ENCODE measurements at places on chromosomes 7 and 10.

DNA sequence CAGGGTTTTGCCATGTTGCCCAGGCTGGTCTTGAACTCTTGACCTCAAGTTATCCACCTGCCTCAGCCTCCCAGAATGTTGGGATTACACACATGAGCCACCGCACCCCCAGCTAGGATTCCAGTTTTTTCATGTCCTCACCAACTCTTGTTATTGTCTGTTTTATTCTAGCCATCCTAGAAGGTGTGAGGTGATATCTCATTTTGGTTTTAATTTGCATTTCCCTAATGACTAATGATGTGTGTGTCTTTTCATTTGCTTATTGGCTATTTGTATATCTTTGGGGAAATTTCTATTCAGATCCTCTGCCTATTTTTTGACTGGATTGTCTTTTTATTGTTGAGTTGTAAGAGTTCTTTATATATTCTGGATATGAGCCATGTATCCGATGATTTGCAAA lies 59.2 kb upstream of the ZMIZ2 start:
- DNase-seq: no peak

GRCh38 chr10:62264702-62265436 lies 3.8 kb downstream of the RTKN2 start:
- DNase-seq: peak; percentile 83

DNA sequence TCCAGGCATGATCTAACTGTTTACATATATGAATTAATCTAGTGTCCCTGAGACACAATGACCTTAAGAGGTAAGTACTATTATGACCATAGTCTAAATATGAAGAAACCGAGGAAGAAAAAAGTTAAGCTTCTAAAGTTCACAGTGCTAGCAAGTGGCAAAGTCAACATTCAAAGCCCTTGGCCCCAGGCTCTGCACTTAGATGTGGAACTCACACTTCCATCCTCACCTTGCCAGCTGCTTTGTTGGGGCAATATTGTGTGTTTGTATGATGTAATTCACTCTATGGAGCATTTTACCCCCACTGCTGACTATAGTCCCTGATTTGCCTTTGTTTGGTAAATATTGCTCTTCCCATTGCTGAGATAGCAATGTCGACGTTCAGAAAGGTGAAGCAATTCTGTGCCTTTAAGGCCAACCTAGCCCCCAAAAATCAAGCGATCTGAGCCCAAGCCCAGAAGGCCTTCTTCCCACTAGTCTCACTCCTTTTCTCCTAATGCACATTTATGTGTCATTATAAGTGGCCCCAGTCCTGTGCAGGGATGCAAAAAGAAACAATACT lies 487.6 kb upstream of the ZMIZ1 start:
- DNase-seq: no peak

GRCh38 chr10:114682532-114682931 lies 24.5 kb upstream of the ABLIM1 start:
- no peak for DNase-seq

GRCh38 chr10:75772153-75772887 lies 340.9 kb downstream of the LRMDA start:
- DNase-seq: peak; percentile 60

All from Kasumi-1 (cell line).